ENCODE measurements at places on chromosomes 2 and 18.

GRCh38 chr2:84474176-84474575, 15.1 kb upstream of the SUCLG1 start:
- no peak for DNase-seq

GRCh38 chr2:128502638-128503246, 184.1 kb upstream of the HS6ST1 start:
- no peak for DNase-seq

- peak; percentile 30 for DNase-seq
Measured at GRCh38 chr18:43692099-43692690, 414.9 kb upstream of the SYT4 start.

DNA sequence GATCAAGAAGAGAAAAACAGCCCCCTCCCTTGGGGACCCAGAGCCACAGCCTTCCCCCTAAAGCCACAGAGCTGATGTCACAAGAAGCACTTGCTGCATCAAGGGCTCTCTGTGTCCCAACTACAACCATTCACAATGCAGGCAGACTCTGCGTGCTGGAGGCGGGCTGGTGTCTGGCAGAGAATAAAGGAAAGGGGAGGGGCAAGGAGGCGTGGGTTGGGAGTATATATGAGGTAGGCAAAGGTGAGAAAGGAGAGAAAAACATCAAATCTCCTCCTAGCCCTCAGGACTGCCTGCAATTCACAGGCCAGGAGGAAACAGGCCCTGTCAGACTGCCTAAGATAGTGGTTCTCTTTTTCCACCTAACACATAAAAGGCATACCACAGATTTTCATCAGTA, 48.8 kb upstream of the IHH start:
- DNase-seq = no peak

- no peak for DNase-seq
Measured at GRCh38 chr2:74602586-74603281, 45.4 kb downstream of the M1AP start.

- no peak for DNase-seq
Measured at GRCh38 chr2:210366675-210367080, 51.7 kb upstream of the MYL1 start.

- peak; percentile 27 for DNase-seq
Measured at GRCh38 chr2:29663268-29663667, 258.1 kb downstream of the ALK start.

DNA sequence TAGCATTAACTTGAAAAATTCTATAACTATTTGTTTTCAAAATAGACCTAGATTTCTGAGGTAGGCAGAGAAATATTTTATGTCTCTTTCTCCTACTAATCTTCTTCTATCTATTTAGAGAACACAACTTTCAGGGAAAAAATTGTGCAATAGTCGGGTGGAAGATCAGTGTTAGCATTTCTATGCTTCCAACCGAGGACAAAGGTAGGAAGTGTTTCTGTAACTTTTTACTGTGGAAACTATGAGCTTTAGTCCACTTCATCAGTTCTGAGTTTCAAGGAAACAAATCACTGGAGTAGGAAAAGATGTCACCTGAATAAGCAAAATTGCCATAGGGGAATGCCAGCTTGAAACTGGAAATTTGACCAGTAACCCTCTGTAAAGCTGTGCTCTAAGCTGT, 207.7 kb upstream of the CTAGE1 start:
- no peak for DNase-seq

- no peak for DNase-seq
Measured at GRCh38 chr2:71666094-71666474, 212.7 kb downstream of the DYSF start.

- no peak for DNase-seq
Measured at GRCh38 chr2:44936715-44937687, 4.5 kb upstream of the SIX3 start.

GRCh38 chr18:4547126-4547525, 92.0 kb upstream of the DLGAP1 start:
- no peak for DNase-seq

GRCh38 chr2:108575132-108575966, 41.1 kb downstream of the LIMS1 start:
- peak; percentile 47 for DNase-seq

DNA sequence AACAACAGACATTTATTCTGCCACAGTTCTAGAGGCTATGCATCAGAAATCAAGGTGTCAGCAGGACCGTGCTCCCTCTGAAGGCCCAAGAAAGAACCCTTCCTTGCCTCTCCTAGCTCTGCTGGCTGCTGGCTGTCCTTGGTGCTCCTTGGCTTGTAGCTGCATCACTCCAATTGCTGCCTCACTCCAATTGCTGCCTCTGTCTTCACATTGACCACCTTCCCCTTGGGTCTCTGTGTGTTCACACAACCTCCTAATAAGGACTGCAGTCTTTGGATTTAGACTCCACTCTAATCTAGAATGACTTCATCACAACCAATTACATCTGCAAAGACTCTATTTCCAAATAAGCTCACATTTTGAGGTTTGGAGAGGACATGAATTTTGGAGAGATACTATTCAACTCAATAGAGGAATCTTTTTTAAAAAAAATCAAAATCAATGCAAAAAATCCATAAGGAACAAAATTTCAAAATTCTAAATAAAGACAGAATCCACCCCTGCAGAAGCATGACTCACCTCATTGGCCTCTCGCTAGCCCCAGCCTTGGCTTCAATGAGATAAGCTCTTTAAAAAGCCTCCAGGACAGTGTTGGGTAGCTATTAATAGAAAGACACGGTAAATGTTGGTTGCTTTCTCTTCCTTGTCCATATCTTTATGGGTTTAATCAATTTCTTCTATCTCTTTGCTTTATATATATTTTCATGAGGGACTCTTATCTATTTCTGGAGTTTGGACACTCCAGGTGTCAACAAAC, 267.6 kb upstream of the MGAT5 start:
- no peak for DNase-seq

DNA sequence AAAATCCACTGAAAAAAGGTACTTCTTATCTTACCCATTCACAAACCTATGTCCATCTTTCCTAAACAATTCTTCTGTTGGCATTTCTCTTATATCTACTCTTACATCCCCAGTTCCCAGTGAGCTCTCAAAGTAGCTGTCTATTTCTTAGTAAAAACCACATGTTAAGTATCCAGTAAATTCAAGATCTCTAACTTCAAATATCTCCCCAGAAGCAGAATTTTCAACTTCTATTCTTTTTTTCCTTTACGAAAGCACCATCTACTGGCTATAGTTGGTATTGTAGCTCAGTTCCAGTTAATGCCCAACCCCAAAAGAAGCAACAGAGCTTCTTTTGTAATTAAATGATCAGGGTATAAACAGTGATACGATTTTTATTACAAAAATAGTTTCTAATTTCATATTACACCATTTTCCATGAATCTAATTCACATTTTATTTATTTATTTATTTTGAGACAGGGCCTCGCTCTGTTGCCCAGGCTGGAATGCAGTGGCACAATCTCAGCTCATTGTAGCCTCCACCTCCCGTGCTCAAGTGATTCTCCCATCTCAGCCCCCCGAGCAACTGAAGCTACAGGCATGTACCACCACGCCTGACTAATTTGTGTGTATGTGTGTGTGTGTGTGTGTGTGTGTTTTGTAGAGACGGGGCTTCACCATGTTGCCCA, 28.5 kb downstream of the HRH4 start:
- DNase-seq = peak; percentile 16

DNA sequence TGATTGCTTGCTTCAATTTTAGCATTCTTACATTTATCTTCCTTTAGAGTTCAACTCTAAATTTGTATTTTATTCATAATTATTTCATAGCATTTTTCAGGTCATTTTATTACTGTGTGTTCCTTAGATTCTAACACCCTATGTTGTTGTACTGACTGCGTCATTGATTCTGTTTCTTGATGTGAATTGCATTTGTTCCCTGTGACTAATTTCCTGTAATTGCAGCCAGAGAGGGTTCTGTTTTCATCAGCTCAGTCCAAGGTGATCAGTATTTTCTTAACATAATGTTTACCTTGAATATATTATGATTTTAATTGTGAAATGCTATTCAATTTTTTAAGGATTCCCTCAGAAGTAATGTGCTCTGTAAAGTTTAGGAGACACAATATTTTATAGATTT, 970.2 kb upstream of the PIK3C3 start:
- DNase-seq = no peak

- DNase-seq = no peak
Measured at GRCh38 chr2:38098421-38099098, 22.6 kb upstream of the CYP1B1 start.

DNA sequence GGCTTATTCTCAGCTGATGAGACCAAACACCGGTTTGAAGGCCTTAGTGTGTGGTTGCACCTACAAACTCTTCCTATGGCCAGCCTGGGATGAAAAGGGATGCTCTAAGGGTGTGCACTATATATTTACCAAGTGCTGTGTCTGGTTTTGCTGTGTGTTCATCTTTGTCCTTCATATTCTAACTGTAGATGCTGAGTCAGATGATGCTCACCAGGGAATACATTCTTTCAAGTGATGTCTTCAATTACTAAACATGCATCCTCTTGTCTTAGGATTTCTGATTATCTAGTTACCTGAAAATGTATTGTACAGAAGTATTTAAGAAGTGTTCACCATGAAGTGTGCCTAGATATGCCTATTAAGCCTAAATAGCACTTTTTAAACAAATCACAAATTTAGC, 1111.6 kb upstream of the ZEB2 start:
- no peak for DNase-seq

DNA sequence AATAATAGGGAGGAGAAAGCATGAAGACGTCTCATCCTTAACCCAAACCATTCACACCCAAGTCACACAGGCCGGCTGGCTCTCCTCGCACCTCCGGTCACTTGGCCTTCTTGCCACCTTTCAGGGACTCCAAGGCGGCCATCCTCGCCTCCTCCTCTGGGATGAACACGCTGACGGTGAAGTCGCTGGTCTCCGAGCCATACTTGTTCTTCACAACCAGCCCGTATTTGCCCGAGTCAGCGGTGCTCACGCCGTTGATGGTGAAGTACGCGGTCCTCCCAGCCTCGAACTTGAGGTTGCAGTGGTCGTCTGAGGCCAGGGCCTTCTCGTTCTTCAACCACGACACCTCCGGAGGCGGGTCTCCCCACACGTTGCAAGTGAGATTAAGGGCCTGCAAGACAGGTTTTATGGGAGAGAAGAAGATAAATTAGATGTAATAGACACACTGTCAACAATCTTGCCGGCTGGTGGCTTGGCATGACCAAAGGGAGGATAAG, 54.3 kb upstream of the LPIN2 start:
- no peak for DNase-seq

DNA sequence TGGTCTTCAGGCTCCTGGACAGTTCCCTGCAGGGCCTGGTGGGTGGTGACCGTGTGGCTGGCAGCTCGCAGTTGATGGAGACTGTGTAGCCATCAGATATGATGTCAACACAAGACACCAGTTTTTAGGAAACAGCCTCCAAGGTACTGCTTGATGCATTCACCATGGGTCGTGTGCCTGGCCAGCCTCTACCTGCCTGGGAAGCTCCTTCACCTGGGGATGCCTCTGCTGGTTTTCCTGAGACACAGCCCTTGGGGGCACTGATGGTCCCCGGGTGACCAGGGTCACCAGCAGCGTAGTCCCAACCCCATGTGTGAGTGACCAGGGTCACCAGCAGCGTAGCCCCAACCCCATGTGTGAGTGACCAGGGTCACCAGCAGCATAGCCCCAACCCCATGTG, 33.6 kb upstream of the KCNG2 start:
- DNase-seq = no peak

- peak; percentile 59 for DNase-seq
Measured at GRCh38 chr2:169462896-169463695, 16.2 kb upstream of the BBS5 start.

DNA sequence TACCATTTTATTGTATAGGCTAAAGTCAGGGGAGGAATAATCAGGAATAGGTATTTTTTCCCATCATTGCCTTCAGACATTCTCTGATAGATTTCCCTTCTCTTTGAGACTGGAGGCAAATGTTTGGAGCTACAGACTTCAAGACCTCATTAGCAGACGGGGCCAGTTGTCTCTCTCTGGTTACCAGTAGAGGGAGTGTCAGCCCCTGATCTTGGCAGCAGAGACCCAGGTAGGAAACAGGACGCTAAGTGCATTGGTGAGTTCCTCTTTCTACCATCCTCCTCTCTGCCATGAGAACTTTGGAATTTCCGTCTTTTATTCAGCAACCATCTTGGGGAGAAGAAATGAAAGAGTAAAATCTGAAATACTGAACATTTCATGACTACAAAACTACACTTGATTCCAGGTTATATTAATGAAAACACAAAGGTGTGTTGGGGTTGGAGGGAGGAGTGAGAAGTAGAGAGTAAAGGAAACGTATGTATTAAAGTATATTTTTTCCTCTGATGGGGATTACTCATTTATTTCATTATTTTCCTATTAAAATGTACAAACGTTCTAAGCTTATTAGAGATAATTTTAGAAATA, 186.2 kb upstream of the GCFC2 start:
- DNase-seq = no peak

GRCh38 chr2:29576231-29576630, 345.2 kb downstream of the ALK start:
- DNase-seq = no peak

GRCh38 chr2:138333677-138334076, 167.9 kb upstream of the SPOPL start:
- DNase-seq = no peak

DNA sequence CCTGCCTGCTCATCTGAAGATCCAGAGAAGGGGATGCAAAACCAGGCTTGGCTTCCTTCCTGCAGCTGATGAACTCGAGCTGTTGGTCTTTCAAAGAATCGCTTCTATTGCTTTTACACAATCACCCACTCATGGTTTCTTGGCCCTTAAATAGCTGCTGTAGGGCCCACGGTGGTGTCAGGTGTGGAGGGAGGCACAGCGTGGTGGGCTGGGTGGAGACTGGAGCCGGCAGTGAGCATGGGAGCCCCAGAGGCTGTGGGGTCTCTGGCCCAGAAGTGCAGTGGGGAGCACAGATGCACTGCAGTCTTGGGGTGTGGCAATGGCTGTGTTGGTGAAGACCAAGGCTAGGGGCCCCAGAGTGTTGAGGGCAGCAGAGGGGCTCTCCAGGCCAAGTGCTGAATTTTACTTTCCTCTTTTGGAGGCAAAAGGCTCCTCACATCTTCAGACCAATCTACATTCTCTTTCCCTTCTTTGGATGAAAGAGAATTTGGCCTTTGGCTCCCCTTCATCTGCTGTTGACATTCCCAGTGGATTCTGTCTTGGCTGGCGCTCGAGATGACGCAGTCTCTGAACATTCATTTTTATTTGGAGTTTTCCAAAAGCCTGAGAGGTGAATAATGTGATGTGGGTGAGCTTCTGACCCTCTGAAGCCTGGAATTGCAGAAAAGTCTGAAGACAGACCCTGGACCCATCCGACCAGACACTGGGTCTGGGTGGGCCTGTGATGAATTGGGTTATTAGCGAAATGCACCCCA, 70.1 kb upstream of the ASB18 start:
- DNase-seq = no peak
